ENCODE measurements at places on chromosomes 7 and 10. TPM values are rescaled to one million over a fixed set of nuclear protein-coding genes. Genes with fewer than 3 reads are reported as not detected.

Gene ADK
- total RNA-seq: 133 TPM

DNA sequence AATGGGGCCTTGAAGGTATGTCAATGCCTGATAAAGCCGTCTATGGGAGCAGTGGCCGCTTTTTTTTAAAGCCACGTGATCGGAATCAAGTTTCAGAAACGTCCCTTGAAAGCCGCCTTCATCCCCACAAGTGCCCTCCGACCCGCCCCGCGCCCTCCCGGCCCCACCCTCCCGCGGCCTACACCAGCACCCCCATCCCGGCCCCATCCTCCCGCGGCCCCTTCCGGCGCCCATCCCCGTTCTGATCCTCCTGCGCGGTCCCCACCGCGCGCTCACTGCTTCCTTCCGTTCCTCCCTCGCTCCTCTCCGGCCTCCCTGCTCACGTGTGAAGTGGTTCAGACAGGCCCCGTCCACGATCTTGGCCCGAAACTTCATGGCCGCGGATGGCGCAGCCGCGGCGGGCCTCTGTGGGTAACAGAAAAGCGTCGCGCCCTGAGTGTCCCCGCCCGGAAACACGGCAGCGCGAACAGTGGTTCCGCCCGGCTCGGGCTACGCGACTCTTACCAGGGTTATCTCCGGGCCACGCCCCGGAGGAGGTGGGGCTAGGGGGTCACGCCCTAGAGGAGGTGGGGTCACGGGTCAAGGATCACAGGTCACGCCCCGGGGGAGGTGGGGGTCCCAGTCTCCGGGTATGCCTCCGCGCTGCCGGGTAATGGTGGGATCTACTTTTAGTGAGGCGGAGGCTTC lies at the start of gene HUS1:
Gene HUS1 (minus strand): TSS at position 471 of the 687 bp plus-strand sequence. CDS start 96 bp downstream, at position 375.
- peak; percentile 86 for DNase-seq

- no peak for DNase-seq
These were observed 137.8 kb upstream of the FAM20C start for GRCh38 chr7:54615-55014.

Gene MUC3A
- total RNA-seq: 1.1 TPM

GRCh38 chr7:116446212-116446855 lies 53.2 kb upstream of the CAV2 start:
- no peak for DNase-seq

DNA sequence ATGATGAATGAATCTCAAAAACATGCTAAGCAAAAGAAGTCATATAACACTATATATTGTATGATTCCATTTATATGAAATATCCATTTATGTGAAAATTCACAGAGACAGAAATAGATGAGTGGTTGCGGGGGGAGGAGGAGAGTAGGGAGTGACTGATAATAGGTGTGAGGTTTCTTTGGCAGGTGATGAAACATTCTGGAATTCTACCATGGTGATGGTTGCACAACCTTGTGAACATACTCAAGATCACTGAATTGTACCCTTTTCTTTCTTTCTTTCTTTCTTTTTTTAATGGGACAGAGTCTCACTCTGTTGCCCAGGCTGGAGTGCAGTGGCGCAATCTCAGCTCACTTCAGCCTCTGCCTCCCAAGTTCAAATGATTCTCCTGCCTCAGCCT lies 10.7 kb downstream of the SVOPL start:
- DNase-seq: no peak

DNA sequence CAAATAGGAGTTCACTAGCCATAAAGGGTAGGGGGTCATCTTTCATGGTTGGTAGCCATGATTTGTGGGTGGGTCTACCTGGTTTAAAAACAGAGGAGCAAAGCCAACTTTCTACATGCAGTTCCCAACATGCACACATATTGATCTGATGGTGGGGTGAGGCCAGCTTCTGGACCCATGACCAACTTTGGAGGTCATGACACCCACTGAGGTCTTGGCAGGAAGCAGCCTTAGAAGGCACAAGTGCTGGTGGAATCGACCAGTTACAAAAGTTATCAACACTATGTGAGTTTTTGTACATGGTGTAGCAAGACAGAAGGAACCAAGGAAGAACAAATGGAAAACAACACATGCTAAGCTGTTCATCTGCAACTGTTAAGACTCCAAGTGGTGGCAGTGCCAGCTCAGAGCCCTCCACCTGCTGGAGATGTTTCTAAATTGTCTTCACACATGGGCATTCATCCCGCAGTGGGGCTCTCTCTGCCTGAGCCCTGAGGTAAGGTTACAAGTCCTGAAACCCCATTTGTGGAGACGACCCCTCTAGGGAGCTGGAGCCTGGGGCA lies 101.1 kb upstream of the TCF7L2 start:
- DNase-seq: no peak

DNA sequence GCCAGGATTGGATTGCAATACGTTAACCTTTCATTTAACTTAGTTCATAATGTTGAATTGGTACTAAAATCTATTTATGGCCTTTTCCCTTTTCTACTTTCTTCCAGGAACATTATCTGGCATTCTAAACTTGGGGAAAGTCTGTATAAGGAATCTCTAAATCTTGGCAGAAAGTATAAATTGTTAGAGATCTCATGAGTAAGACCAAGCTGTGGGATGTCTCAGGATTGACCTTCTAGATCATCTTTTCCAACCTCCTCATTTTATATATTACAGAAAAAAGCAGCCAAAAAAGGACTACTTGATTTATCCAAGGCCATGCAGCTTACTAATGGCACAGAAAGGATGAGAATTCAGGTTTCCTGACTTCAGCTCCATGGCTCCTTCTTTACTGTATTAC lies 598.3 kb downstream of the INHBA start:
- no peak for DNase-seq

DNA sequence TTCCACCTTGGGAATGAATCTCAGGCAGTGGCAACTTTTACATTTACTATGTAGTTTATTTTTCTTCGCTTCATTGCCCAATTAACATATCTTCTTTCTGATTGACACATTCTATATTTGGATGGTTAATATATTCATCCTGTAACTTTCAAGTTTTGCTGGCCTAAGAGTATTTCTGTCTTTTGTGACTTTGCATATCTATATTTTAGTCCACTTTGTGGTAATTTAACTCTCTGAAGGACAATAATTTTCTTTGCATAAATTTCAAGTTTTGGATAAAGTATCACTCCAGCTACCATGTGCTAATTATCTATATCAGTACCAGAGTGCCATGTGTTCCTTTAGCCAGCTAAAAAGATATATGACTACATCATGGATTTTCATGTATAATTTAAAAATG lies 151.5 kb upstream of the KAT6B start:
- DNase-seq: no peak

Gene AOAH
- total RNA-seq: not detected

DNA sequence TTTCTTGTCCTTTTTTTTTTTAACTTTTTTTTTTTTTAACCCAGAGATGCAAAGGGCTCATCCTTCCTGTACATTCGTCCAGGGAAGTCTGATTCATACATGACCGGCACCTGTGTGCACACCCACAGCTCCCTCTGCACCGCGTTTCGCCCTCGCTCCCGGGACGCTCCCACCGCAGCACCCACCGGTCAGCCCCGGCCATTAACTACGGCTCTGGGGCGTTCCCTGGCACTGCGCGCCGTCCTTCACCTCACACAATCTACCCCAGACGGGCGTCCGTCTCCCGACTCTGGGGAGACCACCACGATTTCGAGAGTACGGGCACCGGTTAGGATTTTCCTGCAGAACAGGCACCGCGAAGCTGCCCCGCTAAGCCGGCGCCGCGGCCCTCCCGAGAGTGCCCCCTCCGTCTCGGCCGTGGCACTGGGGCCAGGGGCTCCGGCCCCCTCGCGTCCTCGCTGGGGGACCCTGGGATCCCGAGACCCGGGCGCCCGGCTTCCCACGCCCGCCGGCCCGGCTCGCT lies 452 bp downstream of the ATE1 start:
- DNase-seq: peak; percentile 30

DNA sequence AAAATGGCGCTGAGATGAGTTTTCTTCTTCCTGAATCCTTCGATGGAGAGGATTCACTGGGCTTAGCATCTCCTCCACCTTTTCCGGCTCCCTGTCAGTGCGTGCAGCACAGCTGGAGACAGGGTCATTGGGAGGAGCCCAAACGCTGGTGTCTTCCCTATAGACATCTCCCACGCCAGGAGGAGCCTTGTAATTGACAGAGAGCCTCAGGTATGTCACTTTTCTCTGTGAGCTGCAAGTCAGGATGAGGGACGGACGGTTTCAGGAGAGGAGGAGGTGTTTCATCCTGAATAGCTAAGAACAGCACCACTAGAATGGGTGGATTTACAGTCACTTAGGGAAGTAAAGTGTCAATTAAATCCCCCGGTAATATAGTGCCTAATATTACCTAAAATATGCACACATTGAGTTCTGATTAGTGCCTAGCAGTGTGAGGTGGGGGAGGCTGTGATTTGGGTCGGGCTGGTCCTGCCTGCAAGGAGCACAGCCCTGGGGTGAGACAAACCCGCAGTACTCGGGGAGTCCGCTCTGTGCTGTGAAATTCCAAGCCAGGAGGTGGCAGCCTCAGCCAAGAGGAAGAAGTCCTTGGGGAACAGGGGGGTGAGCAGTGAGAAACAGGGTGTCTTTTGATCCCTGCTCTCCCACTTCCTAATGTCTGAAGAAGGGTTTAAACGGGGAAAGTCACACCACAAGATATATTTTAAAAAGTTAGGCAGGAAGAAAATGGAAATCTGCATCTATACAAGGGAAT lies 28.2 kb downstream of the IL15RA start:
- DNase-seq: no peak

DNA sequence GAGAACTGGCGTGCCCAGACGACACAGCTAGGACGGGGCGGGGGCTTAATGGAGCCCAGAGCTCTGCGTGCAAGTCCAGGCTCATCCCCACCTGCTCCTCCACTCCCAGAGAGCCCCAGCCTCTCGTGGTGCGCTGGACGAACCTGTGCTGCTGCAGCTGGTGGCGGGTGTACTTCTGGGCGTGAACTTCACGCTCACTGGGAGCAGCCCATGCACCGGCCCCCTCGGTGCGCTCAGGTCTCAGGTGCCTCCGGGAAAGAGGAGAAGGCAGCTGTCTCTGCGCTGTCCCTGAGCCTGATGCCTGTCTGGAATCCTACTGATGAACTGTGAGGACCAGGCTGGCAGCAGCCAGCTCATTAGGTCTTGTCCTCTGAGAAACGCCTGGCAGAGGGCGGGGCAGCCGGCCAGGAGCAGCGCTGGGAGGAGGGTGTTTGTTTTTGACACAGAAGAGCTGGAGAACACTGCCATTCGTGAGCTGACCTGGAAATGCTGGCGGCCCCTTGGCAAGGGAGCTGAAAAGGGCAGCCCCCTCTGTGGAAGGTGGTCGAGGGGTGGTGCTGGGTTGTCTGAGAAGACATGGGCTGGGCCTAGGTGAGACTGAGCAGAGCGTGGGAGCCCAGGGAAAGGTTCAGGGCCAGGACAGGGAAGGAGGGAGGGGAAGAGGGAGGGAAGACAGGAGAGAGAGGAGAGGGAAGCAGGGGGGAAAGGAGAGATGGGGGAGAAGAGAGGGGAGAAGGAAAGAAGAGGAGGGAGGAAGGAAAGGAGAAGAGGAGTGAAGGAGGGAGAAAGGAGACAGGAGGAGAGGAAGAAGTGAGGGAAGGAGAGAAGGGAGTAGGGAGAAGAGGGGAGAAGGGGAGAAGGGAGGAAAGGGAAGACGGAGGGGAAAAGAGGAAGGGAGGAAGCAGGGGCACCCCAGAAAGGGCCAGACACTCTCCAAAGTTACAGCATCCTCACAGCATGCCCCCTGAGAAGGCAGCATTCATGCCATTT lies 53.5 kb upstream of the TNS3 start:
- DNase-seq: peak; percentile 82

Gene CYP2C19
- total RNA-seq: not detected

GRCh38 chr10:129024046-129024445 lies 443.0 kb upstream of the MGMT start:
- DNase-seq: no peak

Gene ZNF804B
- not detected for total RNA-seq
